ENCODE measurements at places on chromosomes 7 and 10.

- DNase-seq: no peak
Measured at GRCh38 chr7:140581411-140581810, 59.2 kb downstream of the DENND2A start.

DNA sequence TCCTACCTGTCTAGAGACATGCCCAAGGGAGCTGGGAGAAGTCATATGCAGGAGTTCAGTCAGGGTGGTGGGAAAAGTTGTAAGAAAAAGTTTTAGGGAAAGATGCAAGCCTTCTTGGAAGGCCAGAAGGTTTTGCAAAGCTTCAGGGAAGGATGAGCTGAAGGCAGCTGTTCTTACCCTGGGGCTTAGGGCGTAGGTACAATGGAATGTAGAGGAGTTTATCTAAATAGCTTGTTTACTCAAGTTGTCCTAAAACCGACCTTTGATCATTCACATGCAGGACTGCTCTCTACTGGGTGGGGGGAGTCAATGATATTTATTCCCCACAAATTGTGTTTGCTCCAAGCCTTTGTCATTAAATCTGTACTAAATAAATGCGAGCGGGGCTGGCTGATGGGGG, 277.0 kb downstream of the CRPPA start:
- no peak for DNase-seq

DNA sequence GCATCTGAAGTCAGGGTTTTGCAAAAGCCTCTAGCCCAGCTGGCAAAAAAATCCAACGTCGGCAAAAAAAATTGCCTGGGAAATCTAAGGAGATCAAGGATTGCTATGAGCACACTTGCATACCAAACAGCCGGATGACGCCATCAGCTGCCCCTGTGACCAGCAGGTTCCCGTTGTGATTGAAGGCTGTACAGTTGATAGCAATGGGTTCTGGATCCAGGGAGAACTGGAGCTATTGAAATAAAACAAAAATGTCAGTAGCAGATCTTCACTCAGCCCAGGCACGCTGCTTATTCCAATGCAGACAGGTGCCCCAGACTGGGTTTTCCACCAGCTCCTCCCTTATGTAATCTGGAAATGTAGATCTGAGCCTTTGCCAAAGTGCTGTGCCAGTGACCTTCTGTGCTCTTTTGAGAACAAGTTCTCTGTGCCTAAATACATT, 18.7 kb upstream of the CYREN start:
- peak; percentile 35 for DNase-seq

DNA sequence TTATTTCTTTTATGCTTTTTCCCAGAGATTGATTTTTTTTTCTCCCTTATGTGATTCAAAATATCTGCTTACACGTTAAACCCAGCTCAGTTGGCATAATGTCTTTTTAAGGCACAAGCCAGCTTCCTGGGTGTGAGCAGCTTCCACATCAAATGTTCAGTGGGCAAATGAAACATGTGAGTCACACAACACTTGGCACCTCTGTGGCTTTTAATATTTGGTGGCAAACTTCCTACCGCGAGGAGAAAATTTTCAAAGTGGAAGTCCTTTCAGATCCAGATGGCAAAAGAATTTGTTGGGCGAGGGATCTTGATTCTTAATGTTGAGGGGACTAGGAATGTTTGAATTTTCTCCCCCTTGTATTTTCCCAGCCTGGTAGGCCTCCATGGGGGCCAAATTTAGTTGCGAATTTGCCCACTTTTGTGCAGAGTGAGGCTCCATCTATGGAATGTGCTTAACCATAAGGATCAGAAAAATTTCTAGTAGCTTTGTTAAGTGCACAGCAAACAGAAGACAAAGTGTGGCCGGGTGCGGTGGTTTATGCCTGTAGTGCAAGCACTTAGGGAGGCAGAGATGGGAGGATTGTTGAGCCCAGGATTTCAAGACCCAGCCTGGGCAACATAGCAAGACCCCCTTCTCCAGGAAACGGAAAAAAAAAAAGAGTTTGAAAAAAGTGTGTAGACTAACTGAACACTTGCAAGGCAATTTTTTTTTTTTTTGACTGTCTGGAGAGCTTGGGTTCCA, 31.0 kb downstream of the CUX1 start:
- no peak for DNase-seq

DNA sequence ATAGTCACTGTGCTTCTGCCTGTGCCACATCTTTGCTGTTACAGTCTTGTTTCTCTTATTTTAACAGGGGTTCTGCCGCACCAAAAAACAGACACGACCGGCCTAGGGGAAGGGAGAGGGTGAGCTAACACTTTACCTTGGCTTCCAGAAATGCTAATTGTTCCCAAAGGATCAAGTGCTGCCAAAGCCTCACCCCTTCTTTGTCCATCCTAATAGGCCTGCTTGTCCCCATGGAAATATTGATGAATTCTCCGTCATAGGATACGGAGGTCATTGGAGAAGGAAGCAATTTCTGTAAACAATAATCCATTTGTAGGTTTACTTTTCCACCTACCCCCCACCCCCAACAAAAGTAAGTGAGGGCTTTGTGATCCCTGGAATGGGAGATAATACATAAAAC, 567.3 kb downstream of the KCNMA1 start:
- no peak for DNase-seq

- no peak for DNase-seq
Measured at GRCh38 chr10:128664729-128665128, 538.5 kb upstream of the MKI67 start.

GRCh38 chr10:35276889-35277288, 59.4 kb upstream of the CCNY start:
- DNase-seq: no peak

GRCh38 chr10:89604200-89604599, 40.8 kb downstream of the PANK1 start:
- DNase-seq: no peak

GRCh38 chr7:158611541-158611940, 23.9 kb upstream of the PTPRN2 start:
- DNase-seq: no peak

DNA sequence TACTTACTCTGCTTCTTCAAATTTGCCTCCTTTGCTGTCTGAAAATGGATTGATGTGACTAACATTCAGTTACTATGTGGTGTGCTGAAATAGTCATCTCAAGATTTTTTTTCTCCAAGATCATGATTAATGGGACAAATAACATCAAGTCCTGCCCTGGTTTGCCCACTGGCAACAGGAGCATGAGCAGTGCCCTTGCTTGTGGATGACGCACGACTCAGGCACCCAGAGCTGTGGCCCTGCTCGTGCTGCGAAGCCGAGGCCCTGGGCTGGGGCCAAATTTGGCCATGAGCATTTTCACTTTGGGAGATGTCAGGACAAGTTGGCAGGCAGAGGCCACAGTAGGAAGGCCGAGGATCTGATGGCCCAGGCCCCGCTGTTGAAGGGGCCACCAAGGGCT, 239.8 kb upstream of the IGFBP3 start:
- DNase-seq: no peak

Data from fibroblast of mammary gland (primary cell).